ENCODE measurements at places on chromosomes 16 and 17.

- no peak for DNase-seq
Observed at GRCh38 chr17:36888236-36888951, 48.9 kb upstream of the LHX1 start.

DNA sequence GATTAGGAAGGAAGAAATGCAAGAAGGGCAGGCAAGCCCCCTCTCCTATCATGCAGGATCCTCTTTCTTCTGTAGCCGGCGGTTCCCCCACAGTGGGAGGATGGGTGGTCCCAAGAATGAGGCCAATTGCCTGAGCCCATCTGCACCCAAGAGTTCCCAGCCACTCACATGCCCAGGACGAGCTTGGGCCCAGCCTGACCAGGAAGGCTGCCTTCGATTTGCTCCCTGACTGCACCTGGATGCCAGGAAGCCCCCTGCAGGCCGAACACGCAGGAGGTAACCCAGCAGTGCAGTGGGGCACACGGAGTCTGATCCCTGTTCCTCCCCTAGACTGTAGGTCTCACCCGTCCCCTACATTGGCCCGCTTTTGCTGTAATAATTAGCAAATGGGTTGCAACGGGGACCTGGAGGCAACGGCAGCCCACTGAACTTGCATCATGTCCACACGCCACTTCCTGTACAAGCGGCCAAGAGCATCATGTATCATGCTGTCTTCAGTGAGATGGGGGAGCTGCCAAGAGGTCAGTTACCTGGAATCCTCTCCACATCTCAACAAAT is 67.5 kb downstream of the AMFR start:
- no peak for DNase-seq

DNA sequence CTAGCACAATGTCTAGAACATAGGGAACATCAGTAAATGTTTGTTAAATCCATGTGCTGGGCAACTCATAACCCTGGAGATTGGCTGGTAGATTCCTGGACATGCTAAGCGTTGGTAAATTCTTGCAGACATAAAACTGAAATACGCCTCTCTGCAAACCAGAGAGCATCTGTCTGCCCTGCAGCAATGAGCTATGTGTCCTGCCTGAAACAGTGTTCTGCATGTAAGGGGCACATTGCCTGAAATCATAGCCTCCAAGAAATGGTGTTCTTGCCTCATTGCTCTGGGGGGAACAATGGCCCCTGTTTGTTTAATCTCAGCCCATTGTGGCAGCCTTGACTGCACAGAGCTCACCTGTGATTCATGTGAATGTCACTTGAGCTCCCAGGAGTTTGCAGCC is 113.5 kb upstream of the CCL2 start:
- no peak for DNase-seq

GRCh38 chr16:14566599-14566998 is 63.5 kb downstream of the PARN start:
- DNase-seq: no peak

DNA sequence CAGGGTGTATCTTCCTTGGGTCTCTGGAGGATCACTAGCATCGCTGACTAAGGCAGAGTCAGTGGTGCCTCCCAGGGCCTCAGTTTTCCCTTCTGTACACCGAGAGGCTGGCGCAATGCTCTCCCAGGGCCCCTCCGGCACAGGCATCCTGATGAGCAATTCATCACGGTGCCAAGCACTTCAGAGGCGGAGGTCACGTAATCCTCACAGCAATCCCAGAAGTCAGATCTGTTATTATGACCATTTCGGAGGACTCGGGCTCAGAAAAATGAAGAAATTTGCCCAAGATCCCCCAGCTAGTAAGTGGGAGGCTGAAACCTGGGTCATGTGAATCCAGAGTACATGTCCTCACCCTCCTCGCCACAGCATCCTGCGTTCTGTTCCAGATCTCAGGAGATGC is 46.5 kb downstream of the AIPL1 start:
- no peak for DNase-seq

- DNase-seq: no peak
Observed at GRCh38 chr16:56426585-56426984, 1.2 kb upstream of the AMFR start.

DNA sequence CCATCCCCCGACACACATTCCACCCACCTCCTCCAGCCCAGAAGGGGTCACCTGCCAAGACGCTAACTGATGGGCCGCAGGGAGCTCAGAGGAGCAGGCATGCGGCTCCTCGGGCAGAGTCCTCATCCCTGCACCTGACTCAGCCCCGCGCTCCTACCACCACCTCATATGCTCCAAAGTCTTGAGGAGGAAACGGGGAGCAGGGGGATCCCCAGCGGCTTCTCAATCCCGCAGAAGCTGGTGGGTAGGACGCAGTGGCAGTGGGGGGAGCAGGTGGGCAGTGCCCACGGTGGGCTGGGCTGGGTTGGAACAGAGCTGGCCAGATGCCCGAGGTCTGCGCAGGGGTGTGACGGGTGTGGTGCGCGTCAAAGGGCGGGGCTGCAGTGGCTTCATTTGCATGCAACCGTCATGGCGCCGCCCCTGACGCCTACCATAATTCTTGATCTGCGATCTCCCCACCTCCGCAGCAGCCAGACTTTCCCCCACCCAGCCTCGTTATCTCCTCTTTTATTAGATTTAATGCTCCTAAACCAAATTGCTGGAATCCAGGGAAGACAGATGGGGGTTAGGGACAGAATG is 39.0 kb upstream of the EMP2 start:
- no peak for DNase-seq

DNA sequence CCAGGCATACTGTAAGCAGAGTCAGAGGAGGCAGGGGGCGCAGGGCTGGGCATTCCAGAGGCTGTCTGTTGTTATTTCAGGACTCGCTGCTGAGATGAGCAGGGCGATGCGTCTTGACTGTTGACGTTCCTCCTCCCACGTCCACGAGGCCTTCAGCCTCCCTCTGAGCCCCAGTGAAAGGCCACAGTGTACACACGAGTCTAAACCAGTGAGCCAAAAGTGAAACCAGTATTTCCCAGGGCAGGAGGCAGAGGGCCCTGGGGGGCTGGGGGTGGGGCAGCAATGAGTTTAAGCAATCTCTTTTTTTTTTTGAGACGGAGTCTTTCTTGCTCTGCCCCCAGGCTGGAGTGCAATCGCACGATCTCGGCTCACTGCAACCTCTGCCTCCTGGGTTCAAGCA is 21.5 kb downstream of the SMTNL2 start:
- no peak for DNase-seq

- no peak for DNase-seq
Observed at GRCh38 chr17:28196636-28197035, 122.4 kb upstream of the TMEM97 start.

GRCh38 chr17:30336369-30337171 is 2.7 kb upstream of the TMIGD1 start:
- no peak for DNase-seq

DNA sequence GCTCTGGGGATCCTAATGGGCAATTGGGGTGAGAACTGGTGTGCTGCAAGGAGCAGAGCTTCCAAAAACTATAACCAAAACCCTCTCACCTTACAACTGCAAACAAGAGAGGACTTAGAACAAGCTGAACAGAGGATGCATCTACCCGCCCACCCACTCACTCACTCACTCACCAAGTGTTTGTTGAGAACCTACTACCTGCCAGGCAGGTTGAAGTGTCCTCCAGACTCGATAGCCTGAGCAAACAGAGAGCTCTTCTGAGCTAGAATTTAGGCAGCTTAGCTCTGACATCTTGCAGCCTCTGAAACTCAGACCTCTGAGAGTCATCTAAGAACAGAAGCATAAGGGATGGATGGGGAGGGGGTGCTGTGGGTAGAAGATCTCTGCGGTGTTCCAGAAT is 41.2 kb downstream of the CACNG3 start:
- no peak for DNase-seq

DNA sequence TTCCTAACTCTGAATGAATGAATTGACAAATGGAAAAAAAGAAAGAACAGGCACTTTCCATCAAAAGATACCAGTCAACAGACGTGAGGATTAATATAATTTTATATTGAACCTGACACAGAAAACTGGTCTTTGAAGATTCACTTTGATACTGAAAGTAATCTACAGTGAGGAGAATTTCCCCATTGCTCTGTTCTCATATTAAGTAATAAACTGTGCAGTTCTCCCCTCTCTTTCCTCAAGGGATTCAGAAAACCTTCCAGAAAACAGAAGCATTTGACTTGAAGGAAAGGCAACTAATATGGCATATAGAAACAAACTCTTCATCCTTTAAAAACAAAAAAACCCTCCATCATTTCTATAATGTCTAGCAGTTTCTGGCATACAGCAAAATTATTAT is 2.2 kb downstream of the TEX2 start:
- DNase-seq: no peak

GRCh38 chr17:66523378-66524200 is 221.2 kb downstream of the PRKCA start:
- DNase-seq: no peak

- DNase-seq: no peak
Observed at GRCh38 chr16:21203155-21203797, 8.1 kb downstream of the ZP2 start.

GRCh38 chr16:50719401-50720337 is 22.2 kb upstream of the CYLD start:
- DNase-seq: no peak

DNA sequence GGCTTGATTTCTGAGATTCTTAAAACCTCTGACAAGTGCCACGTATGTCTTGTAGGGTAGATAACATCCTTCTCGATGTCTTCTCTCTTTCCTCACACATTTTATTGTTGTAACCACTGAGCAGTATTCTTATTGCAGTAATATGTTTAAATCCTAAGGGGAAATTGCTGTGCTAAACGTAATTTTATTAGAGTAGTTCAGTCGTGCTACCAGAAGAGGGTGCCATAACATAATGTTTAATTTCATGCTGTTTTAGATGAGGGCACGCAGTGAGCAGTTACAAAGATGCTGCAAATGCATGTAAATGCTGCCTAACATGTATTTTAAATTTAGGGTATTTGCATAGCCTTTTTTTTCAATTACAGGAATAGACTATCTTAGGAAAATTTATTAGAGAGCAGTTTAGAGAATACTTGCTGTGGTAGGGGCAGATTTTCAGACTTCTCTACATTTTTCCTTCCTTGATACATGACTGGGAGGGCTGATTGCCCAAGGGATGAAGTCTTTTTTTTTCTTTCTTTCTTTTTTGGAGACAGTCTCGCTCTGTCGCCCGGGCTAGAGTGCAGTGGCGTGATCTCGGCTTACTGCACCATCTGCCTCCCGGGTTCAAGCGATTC is 51.7 kb downstream of the GAN start:
- DNase-seq: peak; percentile 5

- DNase-seq: no peak
Observed at GRCh38 chr17:4463818-4464476, 30.2 kb downstream of the SPNS3 start.

DNA sequence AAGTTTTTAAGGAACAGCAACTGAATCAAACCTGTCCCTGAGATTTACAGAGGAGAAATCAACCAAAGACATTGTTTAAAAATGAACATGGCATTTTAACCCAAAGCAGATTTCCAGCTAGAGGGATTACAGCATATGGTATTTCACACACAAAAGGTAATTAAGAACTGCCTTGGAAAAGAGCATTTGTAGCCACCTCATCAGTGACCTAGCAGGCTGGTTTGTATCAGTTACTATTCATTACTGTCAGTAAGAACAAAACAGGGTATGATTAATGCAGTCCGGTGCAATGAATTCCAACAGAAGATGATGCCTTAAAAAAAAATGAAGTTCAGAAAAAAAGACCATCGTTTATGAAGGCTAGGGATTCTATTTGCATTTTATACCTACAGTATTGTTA is 219.9 kb downstream of the CHD9NB start:
- no peak for DNase-seq

GRCh38 chr17:50828508-50829170 is 6.7 kb upstream of the WFIKKN2 start:
- no peak for DNase-seq

DNA sequence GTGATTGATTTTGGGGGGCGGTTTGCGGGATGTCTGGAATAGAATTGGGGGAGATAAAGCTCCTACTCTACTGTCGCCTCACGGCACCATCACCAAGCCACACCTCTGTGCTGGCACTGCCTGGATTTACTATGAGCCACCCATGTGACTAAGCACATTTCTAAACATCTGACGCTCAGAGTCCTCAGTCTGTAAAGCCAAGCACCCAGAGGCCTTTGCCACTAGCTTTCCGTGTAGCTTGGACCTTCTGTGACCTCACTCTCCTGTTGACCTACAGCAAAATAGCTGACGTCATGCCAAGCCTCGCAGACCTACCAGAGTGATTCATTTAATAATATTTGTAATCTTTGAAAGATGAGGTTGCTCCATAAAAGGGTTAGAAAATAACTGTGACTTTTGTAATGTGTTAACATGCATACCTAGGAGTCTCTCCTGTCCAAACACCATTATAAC is 38.5 kb upstream of the MYOCD start:
- peak; percentile 88 for DNase-seq

DNA sequence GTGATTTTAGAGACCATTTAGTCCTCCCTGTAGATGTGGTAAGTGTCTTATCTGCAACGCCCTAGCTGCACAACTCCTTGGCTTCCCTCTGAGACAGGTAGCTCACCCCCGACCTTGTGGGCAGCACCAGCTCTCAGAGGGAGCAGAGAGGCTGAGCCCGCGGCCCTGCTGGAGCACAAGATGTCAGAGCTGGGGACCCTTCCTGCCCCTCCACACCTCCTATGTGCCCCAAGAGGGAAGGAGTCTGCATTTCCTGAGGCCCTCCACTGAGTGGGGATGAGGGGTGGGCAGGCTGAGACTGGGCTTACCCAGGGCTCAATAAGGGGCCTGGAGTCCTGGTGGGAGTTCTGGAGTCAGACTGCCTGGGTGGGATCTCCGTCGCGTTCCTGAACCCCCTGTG is 12.2 kb upstream of the ADGRG1 start:
- no peak for DNase-seq

GRCh38 chr16:72926177-72927070 is 121.5 kb downstream of the ZFHX3 start:
- DNase-seq: no peak

DNA sequence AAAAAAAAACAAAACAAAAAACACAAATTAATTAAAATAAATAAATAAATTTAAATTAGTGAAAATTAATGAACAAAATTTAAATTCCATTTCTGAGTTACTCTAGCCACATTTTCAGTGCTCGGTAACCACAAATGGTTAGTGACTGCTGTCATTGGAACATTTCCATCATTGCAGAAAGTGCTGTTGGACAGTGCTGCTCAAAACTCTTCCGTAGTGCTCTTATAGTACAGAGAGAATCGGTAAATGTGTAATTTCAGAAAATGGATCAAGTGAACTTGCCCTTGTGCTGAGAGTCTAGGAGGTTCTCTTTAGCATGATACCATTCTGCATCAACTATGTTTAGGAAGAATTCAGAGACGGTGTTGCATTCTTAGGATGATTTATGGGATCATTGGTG is 23.7 kb downstream of the ZNRF1 start:
- DNase-seq: no peak

- no peak for DNase-seq
Observed at GRCh38 chr16:56370185-56370874, 55.0 kb downstream of the AMFR start.

- DNase-seq: no peak
Observed at GRCh38 chr16:19304750-19305149, 19.2 kb downstream of the CLEC19A start.

DNA sequence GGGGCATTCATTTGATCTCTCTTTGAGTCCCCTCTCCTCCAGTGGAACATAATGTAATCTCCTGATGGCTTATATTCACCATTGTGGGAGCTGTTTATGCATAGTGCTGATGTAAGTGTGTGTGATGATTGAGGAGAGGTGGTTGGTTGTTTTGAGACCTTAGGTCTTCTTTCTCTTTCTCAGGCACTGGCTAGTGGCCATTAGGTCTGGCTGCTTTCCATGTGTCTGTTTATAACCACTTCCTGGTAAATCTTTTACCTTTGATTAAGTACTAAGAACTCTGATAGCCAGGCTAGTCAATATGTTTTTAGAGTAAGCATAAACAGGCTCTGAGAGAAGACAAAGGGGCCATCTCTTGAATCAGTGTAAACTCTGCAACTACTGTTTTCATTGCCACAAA is 27.9 kb downstream of the VAT1L start:
- no peak for DNase-seq

Data from AG09309 (cell line).